ENCODE measurements at places on chromosomes 1 and 21.
A peak's percentile ranks its signal among the peaks of the same experiment; 100 is the strongest.

DNA sequence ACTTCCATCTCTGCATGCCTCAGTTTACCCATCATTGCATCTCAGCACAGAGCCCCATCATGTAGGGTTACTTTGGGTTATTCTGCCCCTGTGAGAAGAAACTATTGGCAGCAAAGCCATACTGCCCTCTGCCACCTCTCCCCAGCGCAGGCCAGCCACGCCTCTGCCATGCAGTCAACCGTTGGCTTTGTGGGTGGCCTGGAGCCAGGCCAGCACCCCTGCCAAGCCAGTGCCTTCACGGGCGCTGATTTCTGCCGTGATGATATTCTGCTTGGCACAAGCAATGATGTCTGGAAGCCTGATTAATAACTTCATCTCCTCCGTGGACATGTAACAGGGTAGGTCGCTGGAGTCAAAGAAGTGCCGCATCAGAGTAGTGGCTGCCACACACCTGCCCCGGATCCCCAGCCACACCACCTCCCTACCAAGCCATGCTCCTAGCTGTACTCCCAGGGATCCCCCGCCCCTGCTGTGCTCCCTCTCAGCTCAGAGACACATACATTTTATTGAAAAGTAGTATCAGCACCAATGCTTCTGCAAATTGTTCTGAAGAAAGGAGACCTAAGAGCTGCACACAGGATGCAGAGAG, 15.0 kb upstream of the CEP85 start:
- no peak for DNase-seq

GRCh38 chr1:170670802-170671628, 7.1 kb downstream of the PRRX1 start:
- DNase-seq, result no peak

- no peak for DNase-seq
These were observed 59.8 kb upstream of the ATP1B1 start for GRCh38 chr1:169046671-169047070.

DNA sequence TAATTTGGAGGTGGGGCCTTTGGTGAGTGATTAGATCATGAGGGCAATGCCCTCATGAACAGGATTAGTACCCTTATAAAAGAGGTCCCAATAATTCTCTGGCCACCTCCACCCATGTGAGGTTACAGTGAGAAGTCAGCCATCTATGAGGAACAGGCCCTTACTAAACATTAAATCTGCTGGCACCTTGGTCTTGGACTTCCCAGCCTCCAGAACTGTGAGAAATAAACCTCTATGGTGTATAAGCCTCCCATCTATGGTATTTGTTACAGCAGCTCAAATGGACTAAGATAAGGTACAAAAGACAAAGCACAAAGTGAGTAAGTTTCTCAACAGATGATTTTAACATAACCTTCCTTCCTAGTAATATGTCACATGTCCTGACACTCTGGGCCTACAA, 22.3 kb downstream of the NRIP1 start:
- no peak for DNase-seq

DNA sequence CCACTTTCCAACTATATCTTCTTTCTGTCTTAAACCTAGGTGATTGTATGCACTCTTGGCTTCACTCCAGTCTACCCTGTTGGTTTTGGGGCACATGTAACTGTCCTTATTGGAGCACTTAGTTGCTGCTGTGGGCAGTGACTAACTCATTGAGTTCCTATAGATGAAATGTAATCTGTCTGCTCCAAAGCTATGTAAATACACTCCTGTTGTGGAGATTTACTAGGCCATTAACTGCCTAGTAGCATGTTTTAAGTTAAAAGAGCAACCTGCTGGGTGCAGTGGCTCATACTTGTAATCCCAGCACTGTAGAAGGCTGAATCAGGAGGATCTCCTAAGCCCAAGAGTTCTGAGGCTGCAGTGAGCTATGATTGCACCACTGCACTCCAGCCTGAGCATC, 137.6 kb downstream of the ZMYM4 start:
- no peak for DNase-seq

DNA sequence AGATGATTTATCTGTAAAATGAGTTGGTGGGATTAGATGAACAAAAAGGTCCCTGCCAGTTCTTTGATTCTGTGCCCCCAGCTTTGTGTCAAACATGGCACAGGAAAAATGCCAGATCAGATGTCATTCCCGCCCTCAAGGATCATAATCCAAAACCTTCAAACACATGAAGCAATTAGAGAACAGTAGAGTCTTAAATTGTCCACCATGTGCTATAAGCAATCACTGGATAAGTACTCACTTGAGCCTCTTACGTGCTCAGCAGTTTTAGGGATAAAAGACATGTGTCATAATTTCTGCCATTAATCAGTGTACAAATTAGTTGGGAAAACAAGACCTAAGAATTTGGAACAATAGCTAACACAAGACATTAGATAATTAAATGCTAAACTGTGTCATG, 15.4 kb upstream of the KIAA0040 start:
- DNase-seq, result peak; percentile 96

DNA sequence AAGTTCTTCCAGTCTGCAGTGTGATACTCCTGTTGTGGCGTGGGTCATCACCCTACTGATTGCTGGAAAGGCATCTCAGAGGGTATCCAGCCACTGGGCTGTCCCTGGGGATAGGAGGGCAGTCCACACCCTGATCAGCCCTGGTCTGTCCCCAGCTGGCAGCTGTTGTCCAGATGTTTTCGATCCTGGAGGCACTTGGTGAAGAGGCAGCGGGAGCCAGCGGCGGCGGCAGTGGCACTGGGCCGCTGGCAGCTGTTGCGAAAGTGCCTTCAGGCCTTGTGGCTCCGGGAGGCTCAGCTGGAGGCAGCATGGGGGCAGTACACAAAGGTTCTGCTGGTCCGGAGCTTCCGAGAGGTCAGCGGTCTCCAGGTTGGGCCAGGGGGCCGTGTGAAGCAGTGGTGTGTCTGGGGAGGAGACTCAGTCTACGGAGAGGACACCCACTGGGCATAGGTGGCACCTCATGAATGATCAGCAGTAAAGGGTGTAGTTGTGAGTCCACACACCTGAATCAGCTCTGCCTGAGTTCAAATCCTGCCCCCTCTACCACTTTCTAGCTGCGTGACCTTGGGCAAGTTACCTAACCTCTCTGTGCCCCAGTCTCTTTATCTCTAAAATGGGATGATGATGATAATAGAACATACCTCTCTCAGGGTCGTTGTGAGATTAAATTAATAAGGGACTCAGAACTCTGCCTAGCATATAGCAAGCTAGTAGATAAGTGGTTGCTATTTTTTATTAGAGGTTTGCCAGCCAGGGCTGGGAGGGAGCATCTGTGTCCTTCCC, 6.1 kb downstream of the C1orf167 start:
- DNase-seq, result no peak

GRCh38 chr1:52444463-52444862, 40.1 kb downstream of the PRPF38A start:
- DNase-seq, result no peak

DNA sequence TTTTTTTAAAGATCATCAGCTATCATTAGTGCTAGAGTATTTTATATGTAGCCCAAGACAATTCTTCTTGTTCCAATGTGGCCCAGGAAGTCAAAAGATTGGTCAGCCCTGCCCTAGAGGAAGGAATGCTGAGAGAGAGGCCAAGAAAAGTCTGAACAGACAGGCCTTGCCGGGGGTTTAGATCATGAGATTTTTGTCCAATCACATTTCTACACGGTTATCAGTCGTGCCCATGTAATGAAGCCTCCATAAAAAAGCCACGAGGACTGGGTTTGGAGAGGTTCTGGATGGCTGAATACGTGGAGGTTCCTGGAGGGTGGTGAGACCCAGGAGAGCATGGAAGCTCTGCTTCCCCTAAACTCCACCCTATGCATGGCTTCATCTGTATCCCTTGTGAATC, 24.3 kb upstream of the ENO1 start:
- no peak for DNase-seq

- DNase-seq, result no peak
These were observed 127.4 kb upstream of the DPYD start for GRCh38 chr1:98048244-98048643.

GRCh38 chr1:189151361-189151760, 1326.3 kb downstream of the BRINP3 start:
- DNase-seq, result no peak

DNA sequence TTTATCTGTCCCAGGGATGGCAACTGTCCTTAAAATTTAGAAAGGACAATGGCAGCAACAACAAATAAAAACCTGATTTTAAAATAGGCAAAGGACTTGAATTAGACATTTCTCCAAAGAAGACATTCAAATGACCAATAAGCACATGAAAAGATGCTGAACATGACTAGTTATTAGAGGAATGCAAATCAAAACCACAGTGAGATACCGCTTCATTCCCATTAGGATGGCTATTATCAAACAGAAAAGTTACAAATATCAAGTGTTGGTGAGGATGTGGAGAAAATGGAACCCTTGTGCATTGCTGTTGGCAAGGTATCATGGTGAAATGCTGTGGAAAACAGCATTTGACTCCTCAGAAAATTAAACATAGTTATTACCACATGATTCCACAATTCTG, 120.7 kb downstream of the CRB1 start:
- DNase-seq, result no peak

DNA sequence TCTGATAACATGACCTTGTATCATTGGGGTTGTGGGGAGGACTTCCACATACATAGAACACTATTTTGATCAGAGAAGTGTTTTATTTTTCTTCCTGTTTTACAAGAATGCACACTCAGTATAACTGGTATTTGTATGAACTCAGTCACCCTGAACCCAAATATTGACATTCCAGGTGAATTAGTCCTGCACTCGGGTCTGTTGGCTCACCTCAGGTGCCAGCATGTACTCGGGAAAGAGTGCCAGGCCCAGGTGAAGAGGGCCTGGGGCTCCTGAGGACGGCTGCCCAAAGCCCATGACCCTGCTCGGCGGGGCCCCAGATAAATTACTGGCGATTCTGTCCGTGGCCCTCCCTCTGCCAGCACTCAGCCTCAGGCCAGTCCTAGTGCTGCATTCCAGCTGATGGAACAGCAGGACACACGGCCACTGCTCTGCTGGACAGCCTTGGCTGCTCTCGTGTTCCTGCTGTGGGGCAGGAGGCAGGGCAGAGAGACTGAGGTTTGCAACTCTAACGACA, 75.4 kb upstream of the TMPRSS2 start:
- no peak for DNase-seq

DNA sequence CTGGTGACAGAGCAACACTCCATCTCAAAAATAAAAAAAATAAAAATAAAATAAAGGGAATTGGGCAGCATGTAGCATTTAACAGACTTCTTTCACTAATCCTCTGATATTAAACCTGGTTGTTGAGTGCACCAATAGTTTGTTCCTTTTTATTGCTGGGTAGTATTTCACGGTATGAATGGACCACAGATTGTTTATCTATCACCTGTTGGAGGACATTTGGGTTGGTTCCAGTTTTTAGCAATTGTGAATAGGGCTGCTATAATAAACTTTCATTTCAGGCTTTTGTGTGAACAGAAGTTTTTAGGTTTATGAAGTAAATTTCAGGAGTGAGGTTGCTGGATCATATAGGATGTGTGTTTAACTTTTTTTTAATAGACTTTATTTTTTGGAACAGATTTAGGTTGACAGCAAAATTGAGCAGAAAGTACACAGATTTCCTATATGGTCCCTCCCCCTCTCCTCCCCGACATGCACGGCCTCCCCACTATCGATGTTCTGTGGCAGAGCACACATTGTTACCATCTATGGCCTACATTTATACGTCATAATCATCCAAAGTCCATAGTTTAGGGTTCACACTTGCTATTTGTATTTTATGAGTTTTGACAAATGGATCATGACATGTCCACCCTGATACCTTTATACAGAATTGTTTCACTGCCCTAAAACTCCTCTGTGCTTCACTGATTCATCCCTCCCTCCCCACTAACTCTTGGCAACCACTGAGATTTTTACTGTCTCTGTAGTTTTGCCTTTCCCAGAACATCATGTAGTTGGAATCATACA, 66.1 kb upstream of the TMPRSS2 start:
- no peak for DNase-seq

GRCh38 chr1:113194846-113195830, 122.1 kb downstream of the LRIG2 start:
- no peak for DNase-seq

- DNase-seq, result no peak
These were observed 17.3 kb upstream of the RBM15 start for GRCh38 chr1:110321846-110322245.

DNA sequence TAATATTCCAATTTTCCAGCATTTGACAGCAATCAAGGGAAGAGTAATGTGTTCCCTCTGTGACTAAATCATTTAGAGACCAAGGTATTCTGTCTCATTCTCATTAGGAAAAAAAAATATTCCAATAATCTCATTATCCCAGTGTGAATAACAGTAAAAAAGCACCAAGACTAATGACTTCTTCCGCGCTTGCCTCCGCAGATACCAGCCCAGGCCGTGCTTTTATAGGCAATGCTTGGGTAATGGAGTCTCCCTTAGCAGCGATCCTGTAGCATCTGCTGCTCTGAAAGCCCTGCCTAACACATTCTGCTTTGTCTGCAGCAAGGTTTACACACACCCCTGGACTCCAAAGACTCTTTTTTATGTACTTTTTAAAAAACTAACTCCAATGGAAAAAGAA, 470.0 kb upstream of the CAMK1G start:
- DNase-seq, result no peak

GRCh38 chr1:191174298-191174697, 696.6 kb upstream of the BRINP3 start:
- DNase-seq, result no peak

DNA sequence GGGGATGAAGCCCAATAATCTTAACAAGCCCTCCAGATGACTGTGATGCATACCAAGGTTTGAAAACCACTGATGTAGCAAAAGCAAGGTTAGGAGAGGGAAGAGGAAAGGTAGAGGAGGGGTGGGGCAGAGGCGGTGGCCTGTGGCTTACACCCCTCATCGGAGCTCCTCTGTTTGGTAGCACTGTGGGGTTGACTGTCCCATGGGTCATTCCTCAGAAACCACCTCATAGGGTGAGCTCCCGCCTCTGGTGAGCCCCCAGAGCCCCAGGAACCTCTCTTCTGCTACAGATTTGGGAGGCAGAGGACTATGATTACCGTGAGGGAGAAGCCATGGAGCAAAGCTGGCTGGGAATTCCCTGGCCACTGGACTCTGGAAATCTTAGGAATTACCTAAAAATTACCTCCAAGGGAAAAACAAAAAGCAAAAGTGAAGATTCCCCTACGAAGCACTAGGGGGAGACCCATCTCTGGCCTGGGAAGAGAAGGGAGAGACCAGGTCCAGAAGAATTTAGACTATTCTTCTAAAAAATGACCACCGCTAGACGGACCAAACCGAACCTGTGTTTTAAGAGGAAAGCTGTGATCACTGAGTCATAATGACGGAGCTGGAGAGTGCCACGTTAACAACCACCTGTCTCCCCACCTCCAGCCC, 1.5 kb upstream of the RASSF5 start:
- DNase-seq, result no peak

DNA sequence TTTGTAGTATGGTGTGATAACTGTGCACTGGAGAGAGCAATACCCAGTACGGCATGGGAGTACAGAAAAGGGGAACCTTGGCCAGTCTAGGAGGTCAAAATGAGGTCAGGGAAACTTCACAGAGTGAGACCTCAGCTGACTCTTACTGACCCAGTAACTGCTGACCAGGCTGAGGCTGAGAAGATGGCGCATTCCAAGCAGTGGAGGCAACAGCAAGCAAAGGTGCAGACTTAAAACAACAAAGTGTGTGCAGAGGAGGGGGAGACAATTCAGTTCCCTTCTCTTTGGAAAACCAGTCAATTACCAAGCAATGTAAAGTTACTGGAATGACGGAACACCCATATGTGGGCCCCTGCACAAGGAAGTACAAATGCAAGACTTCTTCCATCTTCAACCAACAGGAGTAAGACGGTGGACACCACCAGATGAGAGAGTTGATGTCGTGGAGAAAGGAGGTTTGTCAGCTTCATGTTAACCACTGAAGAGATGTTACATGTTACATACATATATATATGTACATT, 54.6 kb upstream of the PRDX6 start:
- no peak for DNase-seq

GRCh38 chr1:58251430-58252073, 295.0 kb downstream of the OMA1 start:
- no peak for DNase-seq

All from NCI-H1417 treated with DMSO at 0.1 percent for 48 hours (cell line).